ENCODE measurements at places on chromosomes 4 and X.
A peak's percentile ranks its signal among the peaks of the same experiment; 100 is the strongest.

- no peak for DNase-seq
Observed at GRCh38 chr4:53688186-53688790, 97.0 kb upstream of the LNX1 start.

GRCh38 chr4:8917868-8918783 is 46.5 kb upstream of the HMX1 start:
- DNase-seq: peak; percentile 46

GRCh38 chr4:54330896-54331295 is 101.8 kb downstream of the PDGFRA start:
- DNase-seq: no peak

GRCh38 chr4:121741751-121742150 is 23.2 kb downstream of the SMIM43 start:
- no peak for DNase-seq

- DNase-seq: no peak
Observed at GRCh38 chr4:108115168-108115526, 53.6 kb downstream of the LEF1 start.

DNA sequence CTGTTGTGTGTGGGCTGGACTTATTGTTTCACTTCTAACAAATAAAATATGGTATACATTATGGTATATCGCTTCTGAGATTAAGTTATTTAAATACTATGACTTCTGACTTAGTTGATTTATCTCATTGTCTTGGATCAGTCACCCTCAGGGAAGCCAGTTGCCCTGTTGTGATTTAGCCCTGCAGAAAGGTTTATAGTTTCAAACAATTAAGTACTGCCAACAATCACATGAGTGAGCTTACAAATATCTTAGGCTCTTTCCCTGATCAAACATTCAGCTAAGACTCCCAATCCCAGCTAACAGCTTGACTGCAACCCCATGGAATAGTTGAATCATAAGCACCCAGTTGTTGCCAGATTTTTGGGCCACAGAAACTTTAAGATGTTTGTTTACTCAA is 85.4 kb downstream of the MAGEC1 start:
- no peak for DNase-seq
